ENCODE measurements at places on chromosomes 1 and 21.
A peak's percentile ranks its signal among the peaks of the same experiment; 100 is the strongest.

DNA sequence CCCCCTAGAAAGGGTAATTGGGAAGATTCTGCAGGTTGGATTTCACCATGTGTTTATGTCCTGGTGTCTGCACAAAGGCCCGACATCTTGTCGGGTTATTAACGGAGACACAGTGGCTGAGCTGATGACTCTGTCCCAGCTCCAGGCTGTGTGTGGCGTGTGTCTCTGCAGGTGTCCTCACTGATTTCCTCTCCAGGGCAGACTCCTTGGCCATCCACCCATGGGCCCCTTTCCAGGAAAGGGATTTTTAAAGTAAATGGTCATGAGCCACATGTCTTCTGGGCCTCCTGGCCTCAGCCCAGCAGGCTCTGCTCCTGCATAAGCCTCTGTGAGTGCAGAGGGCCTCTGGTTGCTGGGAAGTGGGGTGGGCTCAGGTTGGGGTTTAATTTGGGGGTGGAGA lies 418.7 kb upstream of the VAMP3 start:
- DNase-seq, result no peak

GRCh38 chr1:152640351-152640750 lies 17.4 kb upstream of the LCE3A start:
- DNase-seq, result no peak

DNA sequence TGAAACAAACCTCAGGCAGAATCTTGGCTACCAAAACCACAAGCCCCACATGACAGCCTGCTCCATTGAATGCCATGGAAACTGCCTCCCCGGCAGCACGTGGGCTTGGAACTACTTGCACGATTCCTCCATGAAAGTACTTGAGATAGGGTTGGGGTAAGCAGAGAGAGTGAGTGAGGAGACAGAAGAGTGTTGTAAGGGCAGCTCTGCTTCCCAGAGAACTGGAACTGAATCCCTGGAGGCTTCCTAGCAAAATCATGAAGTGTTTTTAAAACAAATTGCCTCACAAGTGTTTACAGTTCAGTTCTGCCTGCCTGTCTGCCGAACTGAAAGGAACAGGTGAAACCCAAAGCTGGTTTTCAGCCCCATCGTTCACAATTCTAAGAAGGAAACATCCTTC lies 35.3 kb upstream of the DNASE2B start:
- DNase-seq, result peak; percentile 16

DNA sequence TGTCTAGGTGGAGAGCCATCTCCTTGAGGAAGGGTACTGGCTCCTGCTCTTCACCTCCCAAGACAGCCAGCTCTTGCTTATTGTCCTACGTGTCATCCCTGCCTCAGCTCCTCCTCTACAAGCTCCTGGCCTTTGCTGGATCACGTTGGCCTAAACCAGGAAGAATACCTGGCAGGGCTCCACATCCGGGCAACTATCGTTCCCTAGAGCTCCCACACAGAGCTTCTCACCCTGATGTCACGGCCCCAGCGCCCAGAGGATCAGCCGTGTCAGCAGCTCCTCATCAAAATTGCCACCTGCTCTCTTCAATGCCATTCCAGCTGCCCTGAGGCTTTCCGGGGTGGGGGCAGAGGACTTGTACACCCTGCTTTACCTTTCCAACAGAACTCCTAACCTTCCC lies 1.9 kb upstream of the TPM3 start:
- no peak for DNase-seq

GRCh38 chr1:20521960-20522861 lies 14.3 kb upstream of the MUL1 start:
- peak; percentile 26 for DNase-seq

GRCh38 chr1:241816008-241816407 lies 32.0 kb upstream of the EXO1 start:
- DNase-seq, result no peak

DNA sequence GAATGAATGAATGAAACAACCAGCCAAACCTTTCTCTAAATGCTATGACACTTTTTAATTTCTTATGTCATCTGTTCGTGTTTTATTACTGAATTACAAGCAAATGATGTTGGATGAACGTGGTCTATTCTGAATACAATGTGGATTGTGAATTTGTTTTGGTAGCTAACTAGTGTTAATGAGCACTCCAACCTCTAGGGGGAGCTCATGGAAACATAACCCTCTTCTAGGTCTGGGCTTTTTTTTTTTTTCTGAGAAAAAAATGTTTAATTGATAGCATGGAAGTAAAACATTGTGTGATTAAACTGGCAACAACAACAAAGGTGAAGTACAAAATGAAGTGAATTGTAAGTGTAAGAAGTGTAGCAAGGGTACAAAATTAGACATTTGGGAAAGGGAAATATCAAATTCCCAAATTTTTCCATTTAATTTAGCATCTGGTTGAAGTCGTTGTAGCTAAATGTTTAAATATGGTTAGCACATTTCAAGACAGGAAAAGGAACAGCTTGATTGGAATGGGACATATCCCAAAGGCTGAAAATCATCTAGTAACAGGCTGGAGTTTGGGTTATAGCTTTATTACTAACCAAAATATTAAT lies 42.6 kb upstream of the PTGS2 start:
- DNase-seq, result no peak

- DNase-seq, result no peak
Measured at GRCh38 chr1:182889997-182890396, 50.9 kb downstream of the DHX9 start.

DNA sequence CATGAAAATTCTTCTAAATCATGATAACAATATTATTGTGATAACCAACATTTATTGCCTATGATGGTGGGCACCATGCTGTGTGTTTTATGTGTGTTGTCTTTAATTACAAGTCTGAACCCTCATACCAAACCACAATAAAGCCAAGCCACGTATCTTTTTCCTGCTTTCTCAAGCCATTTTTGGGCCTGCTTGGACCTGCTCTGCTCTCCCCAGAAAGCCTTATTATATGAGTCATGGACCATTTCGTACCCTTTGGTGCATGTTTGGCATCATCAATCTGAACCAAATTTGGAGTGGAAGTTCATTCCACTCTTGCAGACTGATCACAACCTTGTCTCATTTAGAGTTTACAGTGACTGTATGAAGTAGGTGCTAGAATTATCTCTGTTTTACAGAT lies 87.3 kb upstream of the CD53 start:
- no peak for DNase-seq

DNA sequence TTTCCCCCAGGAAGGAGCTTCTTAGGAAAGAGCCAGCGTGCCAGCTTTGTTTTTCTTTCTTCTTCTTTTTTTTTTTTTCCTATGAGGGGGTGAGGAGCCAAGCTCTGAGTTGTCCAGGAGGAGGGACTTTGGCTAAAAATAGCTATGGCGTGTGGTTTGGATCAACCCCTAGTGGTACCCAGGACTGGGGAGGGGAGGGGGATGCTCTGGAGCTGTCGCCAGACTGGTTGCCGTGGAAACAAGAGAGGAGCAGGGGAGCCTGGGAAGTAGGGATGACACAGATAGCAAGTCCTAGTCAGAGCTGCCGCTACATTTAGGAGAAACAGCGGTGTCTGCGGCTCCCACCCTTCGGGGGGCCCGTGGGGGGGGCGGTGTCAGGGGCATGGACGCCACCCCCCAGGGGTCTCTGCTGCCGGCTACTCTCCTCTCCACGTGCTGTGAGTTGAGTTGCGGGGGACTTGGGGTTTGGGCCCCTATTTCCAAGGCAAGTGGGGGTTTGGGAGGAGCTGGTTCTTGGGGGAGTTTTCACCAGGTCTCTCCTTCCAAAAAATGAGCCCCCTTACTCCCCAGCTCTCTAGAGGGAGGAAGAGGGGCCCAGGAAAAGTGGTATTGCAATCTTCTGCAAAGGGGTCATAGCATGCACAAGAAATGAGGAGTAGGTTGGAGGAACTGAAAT lies at the start of gene KCNJ9:
Gene KCNJ9, plus strand, starts transcription at position 278 of the 676 bp plus-strand sequence. CDS start 2,493 bp downstream, outside the sequence.
- peak; percentile 55 for DNase-seq

GRCh38 chr1:161019751-161020495 lies 1.0 kb downstream of the F11R start:
- DNase-seq, result no peak

- DNase-seq, result no peak
Measured at GRCh38 chr1:54951810-54952226, 28.6 kb upstream of the TMEM61 start.

DNA sequence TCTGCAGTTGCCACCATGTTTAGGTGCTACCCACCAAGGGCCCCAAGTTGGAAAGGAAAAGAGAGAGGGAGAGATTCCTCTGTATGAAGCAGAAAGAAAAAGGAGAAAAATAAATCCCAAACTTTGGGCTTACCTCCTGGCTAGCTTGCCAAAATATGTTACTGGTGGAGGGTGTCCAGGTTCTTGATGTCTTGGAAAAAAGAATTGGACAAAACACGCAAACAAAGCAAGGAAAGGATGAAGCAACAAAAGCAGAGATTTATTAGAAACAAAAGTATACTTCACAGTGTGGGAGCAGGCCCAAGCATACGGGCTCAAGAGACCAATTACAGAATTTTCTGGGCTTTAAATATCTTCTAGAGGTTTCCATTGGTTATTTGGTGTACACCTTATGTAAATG lies 204.5 kb upstream of the LRRC7 start:
- no peak for DNase-seq

- DNase-seq, result no peak
Measured at GRCh38 chr1:241336335-241336734, 20.7 kb downstream of the RGS7 start.

GRCh38 chr1:27001570-27002360 lies 8.3 kb downstream of the TRNP1 start:
- peak; percentile 59 for DNase-seq

DNA sequence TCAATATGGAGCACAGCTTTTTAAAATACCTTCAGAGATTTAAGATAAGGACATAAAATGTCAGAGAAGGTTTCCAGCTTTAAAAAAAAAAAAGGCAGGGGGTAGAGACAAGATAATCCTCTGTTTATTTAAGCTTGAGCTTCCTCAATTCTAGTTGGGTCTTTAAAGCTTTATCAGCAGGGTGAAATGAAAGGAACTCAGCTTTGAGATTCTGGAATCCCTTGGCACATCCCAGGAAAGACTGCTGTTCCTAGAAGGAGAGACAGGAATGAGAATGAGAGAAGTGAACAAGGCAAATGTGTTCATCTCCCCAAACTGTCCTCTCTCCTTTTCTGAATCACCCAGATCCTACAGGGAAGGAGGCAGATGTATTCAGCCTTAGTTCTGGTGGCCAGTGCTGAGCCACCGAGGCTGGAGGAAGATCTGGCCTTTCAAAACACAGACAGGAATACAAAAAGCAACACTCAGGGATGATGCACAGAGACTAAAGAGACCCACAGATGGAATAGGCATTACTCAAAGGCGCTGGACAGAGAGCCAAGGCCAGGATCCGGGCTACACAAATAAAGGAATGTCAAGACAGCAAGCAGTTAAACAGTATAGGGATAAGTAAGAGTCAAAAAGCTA lies 385.8 kb upstream of the DUSP10 start:
- DNase-seq, result no peak

DNA sequence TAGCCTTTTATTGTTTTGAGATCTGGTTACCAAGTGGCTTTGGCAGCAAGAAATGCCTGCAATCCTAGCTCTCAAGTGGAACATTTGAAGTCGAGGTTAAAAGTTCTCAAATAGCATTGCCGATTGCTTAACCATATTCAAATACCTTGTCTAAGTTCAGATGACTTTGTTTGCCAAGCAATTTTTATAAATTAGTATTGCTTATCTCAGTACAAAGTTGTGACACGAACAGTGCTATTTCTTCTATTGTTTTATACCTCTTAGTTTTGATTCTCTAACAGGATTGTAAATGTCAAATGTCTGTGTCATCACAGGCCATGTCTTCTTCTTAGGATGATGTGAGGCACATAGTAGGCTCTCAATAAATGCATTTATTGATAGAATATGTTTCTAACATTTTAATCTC lies 633.3 kb downstream of the PTPRC start:
- no peak for DNase-seq
